ENCODE measurements at places on chromosomes 4 and X.
A peak's percentile ranks its signal among the peaks of the same experiment; 100 is the strongest.

DNA sequence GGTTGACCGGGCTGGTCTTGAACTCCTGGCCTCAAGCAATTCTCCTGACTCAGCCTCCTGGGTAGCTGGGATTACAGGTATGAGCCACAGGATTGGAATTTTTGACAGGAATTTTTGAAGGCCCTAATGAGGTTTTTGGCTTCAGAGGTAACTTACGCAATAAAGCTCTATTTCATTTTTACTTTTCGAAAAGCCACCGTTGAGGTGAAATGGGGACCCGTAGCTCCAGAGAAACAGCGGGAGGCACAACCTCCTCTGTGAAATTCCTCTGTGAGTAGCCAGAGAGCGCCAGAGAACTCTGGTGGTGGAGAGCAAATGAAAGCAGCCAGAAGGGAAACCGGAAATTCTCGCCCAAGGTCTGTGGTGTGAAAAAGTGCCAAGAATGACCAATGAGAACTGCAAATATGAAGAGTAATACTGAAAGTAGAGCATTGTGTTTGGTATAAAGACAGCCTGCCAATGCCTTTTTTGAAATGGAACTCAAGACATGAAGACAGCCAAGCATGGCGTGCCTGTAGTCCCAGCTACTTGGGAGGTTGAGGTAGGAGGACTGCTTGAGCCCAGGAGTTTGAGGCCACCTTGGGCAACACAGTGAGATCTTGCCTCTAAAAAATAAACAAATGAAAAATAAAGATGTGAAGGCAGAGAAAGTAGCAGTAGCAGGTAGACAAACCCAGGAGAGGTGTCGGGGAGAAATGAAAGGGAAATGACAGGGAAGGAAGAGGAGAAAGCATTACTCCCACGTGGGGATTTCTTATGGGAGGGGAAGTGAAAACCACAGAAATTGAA lies 33.0 kb upstream of the TMEM131L start:
- DNase-seq = peak; percentile 61

DNA sequence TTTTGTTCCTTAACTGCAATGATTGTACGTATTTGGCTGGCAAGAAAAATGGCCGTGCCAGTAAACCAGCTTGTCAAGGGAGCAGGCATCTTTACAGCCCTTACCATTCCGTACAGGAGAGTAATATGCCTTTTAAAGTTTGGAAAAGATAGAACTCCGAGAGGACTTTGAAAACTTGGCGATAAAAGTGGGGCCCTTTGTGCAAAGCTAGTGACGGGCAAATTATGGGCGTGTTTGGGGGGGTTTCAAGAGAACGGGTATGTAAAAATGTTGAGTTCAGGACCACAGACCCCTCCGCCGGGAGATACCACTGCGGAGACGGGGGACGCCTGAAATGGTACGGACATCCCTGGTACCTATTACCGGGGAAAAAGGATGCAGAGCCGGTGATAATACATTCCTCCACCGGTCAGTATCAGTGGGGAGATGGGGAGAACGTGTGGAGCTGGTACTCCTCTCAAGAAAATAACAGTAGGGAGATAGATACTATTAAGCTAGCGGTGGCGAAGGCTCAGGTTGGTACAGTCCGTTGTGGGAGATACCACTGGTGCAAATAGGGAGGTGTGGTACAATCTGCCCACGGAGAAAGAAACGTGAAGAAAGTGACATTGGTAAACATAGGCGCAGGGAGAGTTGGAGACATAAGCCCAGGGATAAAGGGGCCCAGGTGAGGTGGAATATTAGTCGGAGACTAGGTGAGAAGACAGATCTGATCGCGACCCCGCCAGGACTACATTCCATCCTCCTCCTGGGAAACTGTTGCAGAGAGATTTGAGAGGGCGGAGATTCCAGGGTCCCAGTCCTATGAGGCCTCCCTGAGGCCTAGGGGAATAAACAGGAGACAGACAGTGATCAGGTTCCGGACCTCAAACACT lies 14.5 kb downstream of the SPACA5 start:
- peak; percentile 89 for DNase-seq

DNA sequence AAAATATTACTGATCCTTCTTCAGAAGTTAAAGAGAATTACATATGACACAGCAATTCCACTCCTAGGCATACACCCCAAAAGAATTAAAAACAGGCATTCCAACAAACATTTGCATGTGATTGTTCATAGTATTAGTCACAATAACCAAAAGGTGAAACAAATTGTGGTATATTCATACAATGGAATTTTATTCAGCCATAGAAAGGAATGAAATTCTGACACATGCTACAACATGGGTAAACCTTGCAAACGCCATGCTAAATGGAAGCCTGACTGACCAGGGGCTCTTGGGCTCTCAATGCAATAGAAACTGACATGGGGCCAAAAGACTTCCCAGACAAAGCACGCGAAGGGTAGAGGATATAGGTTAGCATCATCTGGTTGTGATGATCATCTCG lies 62.1 kb upstream of the S100G start:
- DNase-seq = no peak

- no peak for DNase-seq
These were observed 1.8 kb downstream of the IL15 start for GRCh38 chr4:141638230-141638629.

- DNase-seq = no peak
These were observed 238.1 kb downstream of the DHRSX start for GRCh38 chrX:2262668-2263055.
